ENCODE measurements at places on chromosomes 13 and 19. TPM values are rescaled to one million over a fixed set of nuclear protein-coding genes. Genes with fewer than 3 reads are reported as not detected.

FSD1 gene
- polyA plus RNA-seq = 4.6 TPM

COL4A1 gene
- polyA plus RNA-seq = 18.4 TPM

CCDC70 gene
- polyA plus RNA-seq = not detected

GRCh38 chr19:48639483-48640375 lies 2.5 kb upstream of the DBP start:
- no peak overlapping the region for H3K4me3 ChIP-seq
- H3K27me3 ChIP-seq = no peaks in the 10 kb centered on the region
- H3K4me1 ChIP-seq = peaks cover 18% of the 10 kb centered on the region
- H3K27ac ChIP-seq = no peak overlapping the region
- H3K36me3 ChIP-seq = no peaks in the 10 kb centered on the region

- H3K36me3 ChIP-seq = no peaks in the 10 kb centered on the region
- DNase-seq = no peak
- H3K27ac ChIP-seq = no peak overlapping the region
- no peaks in the 10 kb centered on the region for H3K4me1 ChIP-seq
Observed at GRCh38 chr13:51707461-51707860, 96.5 kb downstream of the DHRS12 start.
